Kasumi-1 (cell line): ENCODE measurements at places on chromosomes 12 and 14.
A peak's percentile ranks its signal among the peaks of the same experiment; 100 is the strongest.

- DNase-seq: peak; percentile 64
Measured at GRCh38 chr12:45415393-45415817, 199.5 kb downstream of the ANO6 start.

DNA sequence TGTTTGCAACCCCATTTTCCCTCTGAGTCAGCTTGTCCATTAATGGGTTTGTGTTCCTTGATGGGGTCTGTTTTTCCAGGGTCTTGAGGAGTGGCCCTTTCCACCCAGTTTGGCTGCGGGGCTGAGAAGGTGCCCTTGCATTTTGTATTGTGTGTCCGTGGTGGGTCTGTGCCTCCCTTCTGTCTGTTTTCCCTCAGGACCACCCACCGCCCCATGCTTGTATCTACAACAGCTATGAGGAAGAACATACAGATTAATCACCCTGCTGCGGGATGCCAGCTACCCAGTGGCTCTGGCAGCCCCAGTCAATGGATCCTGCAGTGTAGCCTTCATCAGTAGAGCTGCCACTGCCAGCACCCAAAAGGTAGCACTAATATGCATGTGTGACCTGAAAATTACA, 235.7 kb downstream of the CACNA1C start:
- DNase-seq: no peak

- no peak for DNase-seq
Measured at GRCh38 chr12:60174476-60174875, 578.6 kb downstream of the SLC16A7 start.

DNA sequence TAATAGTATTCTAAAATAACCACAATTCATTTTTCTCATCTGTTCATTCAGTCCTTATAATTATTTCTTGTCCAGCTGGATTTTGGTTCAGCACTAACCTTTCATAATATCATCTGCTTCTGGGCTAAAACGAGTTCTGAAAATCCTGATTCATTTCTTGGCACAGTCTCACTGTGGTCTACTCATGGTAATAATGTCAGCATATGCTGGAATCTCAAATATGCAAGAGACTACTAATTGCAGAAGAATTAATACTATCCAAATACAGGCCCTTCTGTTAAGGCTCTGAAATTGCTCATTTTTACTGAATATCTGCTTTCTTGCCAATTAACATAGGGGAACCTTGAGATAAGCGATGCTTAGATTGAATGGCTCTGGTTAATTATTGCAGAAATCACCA, 597.1 kb downstream of the RPL10L start:
- no peak for DNase-seq

DNA sequence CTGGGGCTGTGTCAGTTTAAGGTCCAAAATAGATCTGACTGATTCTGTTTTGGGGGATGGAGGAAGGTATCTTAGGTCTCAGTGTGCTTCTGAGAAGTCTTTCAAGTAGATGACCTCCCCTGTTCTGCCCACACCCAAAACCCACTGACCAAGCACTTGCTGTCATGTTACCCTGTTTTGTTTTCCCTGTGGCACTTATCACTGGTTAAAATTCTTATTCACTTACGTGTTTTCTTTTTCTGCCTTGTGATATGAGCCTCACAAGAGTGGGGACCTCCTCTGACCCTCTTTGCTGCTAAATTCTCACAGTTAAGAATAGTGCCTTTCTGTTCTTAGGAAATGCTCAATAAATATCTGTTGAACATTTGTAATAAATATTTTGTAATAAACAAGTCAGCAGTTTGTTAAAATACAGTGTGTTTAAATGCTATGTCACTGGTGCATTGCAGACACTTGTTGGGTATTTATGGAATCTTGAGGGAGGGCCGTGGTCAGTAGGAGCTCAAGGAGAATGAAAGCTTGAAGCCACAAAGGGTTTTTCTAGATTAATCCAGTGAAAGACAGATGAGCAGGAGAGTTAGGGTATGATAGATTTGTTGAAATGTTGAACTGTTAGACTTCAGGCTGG, 20.9 kb downstream of the PLEKHA5 start:
- no peak for DNase-seq

GRCh38 chr14:101288436-101289229, 272.7 kb upstream of the DIO3 start:
- no peak for DNase-seq

DNA sequence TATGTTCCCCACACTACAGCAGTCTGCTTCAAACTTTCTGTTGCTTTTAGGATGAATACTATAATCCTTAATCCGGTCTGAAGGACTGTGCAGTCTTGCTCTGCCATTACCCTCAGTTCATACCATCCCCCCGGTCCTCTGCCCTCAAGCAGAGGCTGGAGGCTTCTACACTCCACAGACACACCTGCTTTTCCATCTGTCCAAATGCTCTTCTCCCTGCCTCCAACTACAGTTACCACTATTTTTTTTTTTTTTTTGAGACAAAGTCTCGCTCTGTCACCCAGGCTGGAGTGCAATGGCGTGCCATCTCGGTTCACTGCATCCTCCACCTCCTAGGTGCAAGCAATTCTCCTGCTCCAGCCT, 19.3 kb upstream of the KCNH3 start:
- no peak for DNase-seq

DNA sequence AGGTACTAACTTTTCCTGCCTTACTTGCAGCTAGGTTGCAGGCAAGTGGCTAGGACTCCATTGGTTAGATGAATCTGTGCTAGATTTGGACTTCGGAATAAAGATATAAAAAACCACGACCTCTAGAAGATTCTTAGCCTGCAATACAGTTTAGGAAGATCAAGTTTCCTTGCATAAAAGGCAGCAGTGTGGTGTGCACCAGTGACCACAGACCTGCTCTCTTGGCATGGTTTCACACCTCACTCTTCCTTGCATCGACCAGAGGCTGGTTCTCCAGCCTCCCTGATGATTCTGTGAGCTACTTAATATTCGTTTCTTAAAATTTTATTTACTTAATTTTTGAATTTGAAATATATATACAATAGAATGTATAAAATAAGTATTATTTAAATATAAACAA, 9.8 kb downstream of the KLHDC1 start:
- DNase-seq: no peak

DNA sequence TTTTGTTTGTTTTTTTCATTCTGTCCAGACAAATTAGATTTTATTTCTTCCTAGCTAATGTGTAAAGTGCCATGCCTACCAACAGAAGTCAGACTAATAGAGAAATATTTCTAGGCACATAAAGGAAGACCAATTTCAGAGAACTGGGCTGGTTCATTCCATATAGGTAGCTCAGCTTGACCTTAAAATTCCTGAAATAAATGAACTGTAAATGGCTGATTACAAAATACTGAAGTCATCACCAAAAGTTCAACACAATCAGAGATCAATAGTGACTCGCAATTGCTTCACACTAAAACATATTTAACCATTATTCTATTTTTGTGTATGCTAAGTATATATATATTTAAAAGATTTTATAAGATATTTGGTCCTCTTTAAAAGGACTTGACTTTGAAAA, 34.2 kb downstream of the PTPRB start:
- DNase-seq: no peak

DNA sequence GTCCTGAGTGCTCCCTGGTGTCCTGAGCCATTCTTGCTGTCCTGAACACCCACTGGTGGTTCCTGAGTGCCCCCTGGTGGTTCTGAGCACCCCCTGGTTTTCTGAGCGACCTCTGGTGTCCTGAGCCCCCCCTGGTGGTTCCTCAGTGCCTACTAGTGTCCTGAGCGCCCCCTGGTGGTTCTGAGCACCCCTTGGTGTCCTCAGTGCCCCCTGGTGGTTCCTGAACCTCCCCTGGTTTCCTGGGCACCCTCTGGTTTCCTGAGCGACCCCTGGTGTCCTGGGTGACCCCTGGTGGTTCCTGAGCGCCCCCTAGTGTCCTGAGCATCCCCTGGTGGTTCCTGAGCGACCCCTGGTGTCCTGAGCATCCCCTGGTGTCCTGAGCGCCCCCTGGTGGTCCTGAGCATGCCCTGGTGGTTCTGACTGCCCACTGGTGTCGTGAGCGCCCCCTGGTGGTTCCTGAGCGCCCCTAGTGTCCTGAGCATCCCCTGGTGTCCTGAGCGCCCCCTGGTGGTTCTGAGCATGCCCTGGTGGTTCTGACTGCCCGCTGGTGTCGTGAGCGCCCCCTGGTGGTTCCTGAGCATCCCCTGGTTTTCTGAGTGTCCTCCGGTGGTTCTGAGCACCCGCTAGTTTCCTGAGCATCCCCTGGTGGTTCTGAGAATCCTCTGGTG, 473.1 kb downstream of the TMEM121 start:
- DNase-seq: no peak

DNA sequence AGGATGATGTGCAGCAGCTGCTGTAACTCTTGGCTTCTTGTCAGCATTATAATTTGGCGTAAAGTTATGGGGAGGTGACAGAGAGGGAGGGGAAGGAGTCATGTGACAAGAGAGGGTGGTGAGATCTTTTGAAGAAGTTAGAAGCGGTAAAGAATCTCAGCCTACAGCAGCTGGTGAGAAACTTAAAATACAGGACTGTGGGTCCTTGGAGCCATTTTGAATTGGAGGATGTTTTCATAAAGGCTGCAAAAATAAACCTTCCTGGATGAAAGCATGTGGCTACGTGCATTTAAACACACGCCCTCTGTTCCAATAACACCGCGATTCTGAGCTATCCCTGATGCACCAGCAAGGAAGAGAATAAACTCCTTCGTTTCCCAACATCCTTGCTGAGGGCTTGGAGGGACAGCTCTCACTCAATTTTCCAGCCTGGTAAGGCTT, 133.7 kb downstream of the TMEM30B start:
- no peak for DNase-seq

GRCh38 chr14:38176379-38176778, 31.3 kb upstream of the SSTR1 start:
- DNase-seq: no peak
